ENCODE measurements at places on chromosomes 2 and 18.

DNA sequence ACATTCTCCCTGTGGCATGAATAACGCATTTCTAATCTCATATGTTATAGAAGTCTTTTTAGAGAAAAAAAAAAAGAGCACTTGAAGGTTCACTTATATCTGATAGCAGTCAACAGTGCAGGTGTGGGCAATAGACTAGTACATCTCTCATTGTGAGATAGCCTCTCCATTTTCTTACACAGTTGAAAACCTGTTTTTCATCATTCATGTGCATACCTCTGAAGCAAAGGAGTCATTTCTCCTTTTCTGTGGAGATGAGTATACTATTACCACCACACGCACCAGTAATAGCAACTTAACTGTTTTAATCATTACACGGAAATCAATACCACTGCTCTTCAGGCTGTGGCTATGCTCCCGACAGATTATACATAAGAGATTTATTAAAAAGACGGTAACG, 1653.3 kb upstream of the TMEFF2 start:
- no peaks in the 10 kb centered on the region for H3K4me1 ChIP-seq
- H3K4me3 ChIP-seq, result no peak overlapping the region
- H3K27me3 ChIP-seq, result no peaks in the 10 kb centered on the region

- no peak for DNase-seq
- no peaks in the 10 kb centered on the region for H3K27me3 ChIP-seq
- H3K27ac ChIP-seq, result no peak overlapping the region
- H3K4me3 ChIP-seq, result peak overlapping the region; percentile 7
These were observed 6.4 kb upstream of the BOK start for GRCh38 chr2:241551998-241552737.

DNA sequence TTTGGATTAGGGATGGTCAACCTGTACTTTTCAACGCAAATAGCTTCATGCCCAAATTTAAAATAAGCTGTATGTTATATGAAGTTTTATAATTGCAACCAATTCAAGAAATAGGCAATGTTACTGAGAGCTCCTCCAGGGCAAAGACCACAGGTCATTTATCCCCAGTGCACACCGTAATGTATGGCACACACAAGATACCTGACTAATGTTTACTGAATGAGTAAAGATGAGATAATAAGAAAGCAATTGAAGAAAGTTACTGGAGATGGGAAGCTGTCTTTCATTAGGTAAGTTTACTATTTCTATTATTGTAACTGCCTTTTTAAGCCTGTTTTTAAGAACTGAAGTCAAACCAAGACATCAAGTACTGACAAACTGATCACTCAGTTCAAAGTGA, 184.5 kb upstream of the VRK2 start:
- no peaks in the 10 kb centered on the region for H3K27me3 ChIP-seq
- DNase-seq, result no peak
- H3K4me3 ChIP-seq, result no peak overlapping the region
- no peaks in the 10 kb centered on the region for H3K4me1 ChIP-seq
- H3K27ac ChIP-seq, result no peak overlapping the region

GRCh38 chr2:222733846-222734702, 62.6 kb downstream of the MOGAT1 start:
- peaks cover 3% of the 10 kb centered on the region for H3K4me1 ChIP-seq
- H3K4me3 ChIP-seq, result no peak overlapping the region
- no peak overlapping the region for H3K27ac ChIP-seq
- no peaks in the 10 kb centered on the region for H3K36me3 ChIP-seq

DNA sequence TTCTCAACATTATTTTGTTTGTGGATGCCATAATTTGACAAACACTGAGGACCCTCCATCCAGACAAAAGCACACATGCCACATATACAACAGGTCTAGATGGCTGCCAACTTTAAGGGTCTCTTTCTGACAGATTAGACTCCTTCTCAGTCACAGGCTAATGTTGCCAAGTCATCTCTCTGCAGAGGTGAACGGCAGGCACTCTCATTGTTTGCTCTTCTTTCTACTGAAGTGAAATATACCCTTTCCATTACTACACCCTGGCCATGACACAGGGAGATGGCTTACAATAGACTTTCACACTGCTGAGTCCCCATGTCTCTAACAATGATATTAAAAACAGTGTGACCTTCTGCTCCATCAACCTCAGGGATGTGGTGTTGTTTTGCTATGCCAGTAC, 47.5 kb upstream of the ZNF397 start:
- DNase-seq, result no peak
- no peaks in the 10 kb centered on the region for H3K4me1 ChIP-seq
- H3K27ac ChIP-seq, result no peak overlapping the region
- no peaks in the 10 kb centered on the region for H3K36me3 ChIP-seq
- H3K4me3 ChIP-seq, result no peak overlapping the region

GRCh38 chr18:54235871-54236270, 11.4 kb upstream of the MBD2 start:
- no peak overlapping the region for H3K4me3 ChIP-seq
- H3K27me3 ChIP-seq, result no peaks in the 10 kb centered on the region
- DNase-seq, result no peak
- no peak overlapping the region for H3K27ac ChIP-seq

DNA sequence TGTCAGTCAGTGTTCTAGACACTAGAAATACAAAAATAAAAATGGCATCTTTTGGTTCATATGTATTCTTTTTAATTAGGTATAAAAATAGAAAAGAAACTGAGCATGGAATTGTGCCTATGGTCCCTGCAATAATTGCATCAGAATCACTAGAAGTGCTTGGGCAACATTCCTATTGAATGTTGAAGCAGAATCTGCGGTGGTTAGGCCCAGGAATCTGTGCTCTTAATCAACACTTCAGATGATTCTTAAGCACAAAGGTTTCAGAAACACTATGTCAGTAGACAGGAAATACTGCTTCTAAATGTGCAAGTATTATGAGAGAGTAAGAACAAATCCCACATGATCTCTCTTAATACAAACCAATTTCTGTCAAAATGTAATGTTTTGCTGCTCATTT, 20.3 kb upstream of the RBBP8 start:
- H3K4me1 ChIP-seq, result peaks cover 31% of the 10 kb centered on the region
- no peaks in the 10 kb centered on the region for H3K27me3 ChIP-seq
- DNase-seq, result no peak
- no peaks in the 10 kb centered on the region for H3K36me3 ChIP-seq
- peak overlapping the region; percentile 85 for H3K27ac ChIP-seq

DNA sequence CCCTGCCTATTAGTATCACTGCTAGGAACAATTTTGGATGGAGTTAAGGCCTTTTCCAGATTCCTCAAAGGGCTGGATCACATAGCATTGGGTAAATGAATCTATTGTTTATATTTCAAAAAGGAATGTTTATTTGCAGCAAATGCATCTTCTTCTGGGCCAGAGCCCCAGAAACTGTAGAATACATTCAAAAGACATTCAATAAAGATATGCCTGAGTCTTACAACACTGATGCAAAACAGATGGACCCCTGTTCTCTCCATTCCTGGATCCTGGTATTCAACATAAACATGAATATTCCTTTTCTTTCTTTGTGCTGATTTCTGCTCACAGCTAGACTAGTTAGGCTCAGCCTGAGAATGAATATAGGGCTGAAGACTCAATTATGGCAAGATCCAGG, 227.2 kb upstream of the KLHL29 start:
- H3K27ac ChIP-seq, result no peak overlapping the region
- H3K36me3 ChIP-seq, result no peaks in the 10 kb centered on the region
- no peak overlapping the region for H3K4me3 ChIP-seq
- DNase-seq, result no peak

DNA sequence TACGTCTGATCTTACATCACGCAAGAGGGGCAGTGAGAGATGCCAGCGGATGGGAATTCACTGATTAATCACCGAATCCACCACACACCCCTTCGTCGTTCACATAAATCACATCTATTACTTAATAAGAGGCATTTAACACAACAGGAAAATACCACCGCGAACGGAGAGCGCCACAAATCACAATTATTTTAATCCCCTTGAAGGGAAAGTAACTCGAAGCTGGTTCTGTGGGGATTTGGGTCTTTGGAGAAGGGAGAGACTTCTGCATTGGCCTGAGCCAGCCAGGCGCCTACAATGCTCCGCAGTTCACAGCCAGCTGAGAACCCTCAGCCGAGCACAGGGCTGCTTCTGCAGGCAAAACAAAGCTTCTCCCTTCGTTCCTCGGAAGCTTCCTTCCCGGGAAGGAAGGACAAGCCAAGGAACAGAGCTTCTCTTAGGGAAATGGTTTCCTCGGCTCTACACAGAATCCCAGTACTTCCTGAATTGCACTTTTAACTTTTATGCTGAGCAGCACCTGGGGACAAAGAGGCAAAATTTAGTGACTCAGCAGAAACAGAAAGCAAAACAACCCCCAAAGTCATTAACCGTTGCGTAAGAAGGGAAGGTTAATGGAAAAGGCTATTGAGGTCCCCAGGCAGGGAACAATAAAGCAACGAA, at the start of gene LRP1B:
LRP1B (minus strand) TSS at position 7 of the 660 bp plus-strand sequence. CDS start 287 bp downstream, outside the sequence.
- peak within 1 kb of the TSS; percentile 76 for H3K4me3 ChIP-seq
- no peak within 1 kb of the TSS for H3K27ac ChIP-seq
- no peaks in the 10 kb centered on the region for H3K36me3 ChIP-seq
- peaks cover 12% of the 10 kb centered on the region for H3K27me3 ChIP-seq
- DNase-seq, result no peak
- H3K4me1 ChIP-seq, result peaks cover 6% of the 10 kb centered on the region

GRCh38 chr2:103009871-103010270, 248.0 kb downstream of the TMEM182 start:
- H3K27me3 ChIP-seq, result no peaks in the 10 kb centered on the region
- H3K27ac ChIP-seq, result no peak overlapping the region

DNA sequence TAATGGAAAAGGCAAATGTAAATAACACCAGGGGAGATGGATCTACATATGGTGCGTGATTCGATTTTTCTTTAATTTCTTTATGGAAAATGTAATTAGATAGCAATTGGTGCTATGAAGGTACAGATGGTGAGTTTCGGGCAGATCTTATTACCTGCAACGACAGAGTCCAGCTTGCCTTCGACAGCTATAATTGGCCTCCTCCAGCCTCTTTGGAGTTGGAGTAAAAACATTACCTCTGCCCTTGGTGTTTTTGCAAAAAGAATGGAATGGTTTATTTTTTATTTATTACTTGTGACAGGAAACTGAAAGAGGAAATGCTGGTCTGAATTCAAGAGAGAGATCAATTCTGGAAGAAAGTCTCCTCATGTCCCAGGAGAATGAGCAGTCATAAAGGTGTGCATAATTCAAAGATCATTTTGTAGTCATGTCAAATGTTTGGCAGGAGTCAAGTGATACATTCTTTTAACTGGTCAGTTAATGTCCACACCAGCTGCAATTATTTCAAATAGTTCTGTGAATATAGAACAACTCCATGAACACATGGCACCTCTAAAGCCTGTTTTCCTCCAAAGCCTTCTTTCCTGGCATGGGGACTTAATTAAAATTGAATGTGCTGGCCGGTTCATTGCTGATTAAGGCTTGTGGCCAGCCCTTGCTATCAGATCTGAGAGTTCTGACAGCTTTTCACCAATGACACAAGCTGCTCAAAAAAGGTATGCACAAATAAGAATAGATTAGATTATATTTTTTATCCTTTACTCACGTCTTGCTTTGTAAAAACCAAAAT, 46.9 kb upstream of the KCNH7 start:
- H3K27ac ChIP-seq, result no peak overlapping the region
- H3K36me3 ChIP-seq, result no peaks in the 10 kb centered on the region
- H3K4me1 ChIP-seq, result no peaks in the 10 kb centered on the region
- H3K27me3 ChIP-seq, result no peaks in the 10 kb centered on the region

GRCh38 chr18:35810520-35810919, 162.0 kb upstream of the RMP24 start:
- peaks cover 11% of the 10 kb centered on the region for H3K4me1 ChIP-seq
- H3K27ac ChIP-seq, result no peak overlapping the region
- no peaks in the 10 kb centered on the region for H3K36me3 ChIP-seq
- no peaks in the 10 kb centered on the region for H3K27me3 ChIP-seq
- no peak overlapping the region for H3K4me3 ChIP-seq

DNA sequence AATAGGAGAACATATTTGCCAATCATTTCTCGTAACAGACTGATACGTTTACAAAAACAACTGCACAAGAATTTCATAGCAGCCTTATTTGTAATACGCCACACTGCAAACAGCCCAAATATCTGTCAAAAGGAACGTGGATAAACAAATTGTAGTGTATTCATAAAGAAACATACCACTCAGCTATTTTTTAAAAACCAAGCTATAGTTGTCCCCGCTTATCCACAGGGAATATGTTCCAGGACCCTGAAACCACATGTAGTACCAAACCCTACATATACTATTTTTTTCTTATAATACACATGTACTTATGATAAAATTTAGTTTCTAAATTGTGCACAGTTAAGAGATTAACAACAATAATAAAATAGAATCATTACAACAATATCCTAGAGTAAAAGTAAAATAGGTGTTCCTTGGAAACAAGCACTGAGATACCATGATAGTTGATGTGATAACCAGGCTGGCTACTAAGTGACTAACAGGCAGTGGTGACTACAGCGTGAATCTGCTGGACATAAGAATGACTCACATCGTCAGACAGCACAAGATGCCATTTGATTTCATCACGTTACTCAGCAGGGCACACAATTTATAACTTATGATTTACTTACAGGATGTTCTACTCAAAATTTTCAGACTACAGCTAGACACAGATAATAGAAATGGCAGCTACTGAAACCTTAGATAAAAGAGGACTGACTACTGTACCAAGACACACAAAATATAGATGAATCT, 367.4 kb downstream of the NCKAP5 start:
- H3K27ac ChIP-seq, result peak overlapping the region; percentile 88
- H3K4me1 ChIP-seq, result peaks cover 15% of the 10 kb centered on the region
- H3K36me3 ChIP-seq, result no peaks in the 10 kb centered on the region

- no peaks in the 10 kb centered on the region for H3K27me3 ChIP-seq
- peaks cover 3% of the 10 kb centered on the region for H3K4me1 ChIP-seq
- H3K4me3 ChIP-seq, result no peak overlapping the region
- no peak for DNase-seq
These were observed 311.1 kb downstream of the TXNL1 start for GRCh38 chr18:56327191-56327885.

- no peak overlapping the region for H3K27ac ChIP-seq
- H3K36me3 ChIP-seq, result no peaks in the 10 kb centered on the region
- no peak overlapping the region for H3K4me3 ChIP-seq
- H3K27me3 ChIP-seq, result no peaks in the 10 kb centered on the region
- peaks cover 3% of the 10 kb centered on the region for H3K4me1 ChIP-seq
These were observed 89.4 kb downstream of the SCN3A start for GRCh38 chr2:165114346-165114939.

- H3K27me3 ChIP-seq, result no peaks in the 10 kb centered on the region
- H3K4me3 ChIP-seq, result no peak overlapping the region
- no peaks in the 10 kb centered on the region for H3K36me3 ChIP-seq
- H3K4me1 ChIP-seq, result no peaks in the 10 kb centered on the region
These were observed 437.0 kb upstream of the ETAA1 start for GRCh38 chr2:66960161-66960560.

- no peak for DNase-seq
- no peak overlapping the region for H3K27ac ChIP-seq
- no peaks in the 10 kb centered on the region for H3K27me3 ChIP-seq
- peaks cover 42% of the 10 kb centered on the region for H3K4me1 ChIP-seq
- H3K4me3 ChIP-seq, result no peak overlapping the region
These were observed 54.5 kb downstream of the MAP4K4 start for GRCh38 chr2:101751875-101752619.

GRCh38 chr18:13580351-13580750, 146.0 kb downstream of the FAM210A start:
- H3K27ac ChIP-seq, result no peak overlapping the region
- H3K27me3 ChIP-seq, result no peaks in the 10 kb centered on the region
- H3K4me1 ChIP-seq, result no peaks in the 10 kb centered on the region

Measured in keratinocyte (primary cell).